Activated CD8-positive, alpha-beta T cell treated with anti-CD3 and anti-CD28 coated beads for 36 hours (primary cell): ENCODE measurements at places on chromosomes 1 and 21. TPM values are rescaled to one million over a fixed set of nuclear protein-coding genes. Genes with fewer than 3 reads are reported as not detected.

MKNK1 gene
- 35.5 TPM for total RNA-seq

SUMO3 gene
- total RNA-seq: 69.8 TPM

GPR161 gene
- total RNA-seq: 0.20 TPM

XPR1 gene
- 14.4 TPM for total RNA-seq

C4BPA gene
- total RNA-seq: not detected

PDC gene
- not detected for total RNA-seq

DNA sequence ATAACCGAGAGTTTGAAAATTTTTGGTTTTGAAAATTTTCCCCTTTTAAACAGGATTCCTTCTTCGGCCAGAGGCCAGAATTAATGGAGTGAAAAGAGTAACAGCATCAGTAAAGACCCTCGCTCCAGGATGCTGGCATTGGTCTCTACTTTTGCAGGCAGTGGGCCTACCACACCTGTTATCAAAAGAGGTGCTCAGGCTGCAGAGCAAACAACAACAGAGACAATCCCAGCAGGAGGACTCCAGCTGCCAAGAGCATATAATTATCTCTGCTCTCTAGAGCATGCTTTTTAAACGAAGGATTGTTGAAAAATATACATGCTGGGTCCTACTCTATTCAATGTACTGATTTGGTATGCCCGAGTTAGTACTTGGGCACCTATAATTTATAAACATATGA is 1048.5 kb downstream of the PLA2G4A start:
- DNase-seq: no peak

- no peak for DNase-seq
These were observed 37.9 kb downstream of the RGL1 start for GRCh38 chr1:183842795-183843144.

DNA sequence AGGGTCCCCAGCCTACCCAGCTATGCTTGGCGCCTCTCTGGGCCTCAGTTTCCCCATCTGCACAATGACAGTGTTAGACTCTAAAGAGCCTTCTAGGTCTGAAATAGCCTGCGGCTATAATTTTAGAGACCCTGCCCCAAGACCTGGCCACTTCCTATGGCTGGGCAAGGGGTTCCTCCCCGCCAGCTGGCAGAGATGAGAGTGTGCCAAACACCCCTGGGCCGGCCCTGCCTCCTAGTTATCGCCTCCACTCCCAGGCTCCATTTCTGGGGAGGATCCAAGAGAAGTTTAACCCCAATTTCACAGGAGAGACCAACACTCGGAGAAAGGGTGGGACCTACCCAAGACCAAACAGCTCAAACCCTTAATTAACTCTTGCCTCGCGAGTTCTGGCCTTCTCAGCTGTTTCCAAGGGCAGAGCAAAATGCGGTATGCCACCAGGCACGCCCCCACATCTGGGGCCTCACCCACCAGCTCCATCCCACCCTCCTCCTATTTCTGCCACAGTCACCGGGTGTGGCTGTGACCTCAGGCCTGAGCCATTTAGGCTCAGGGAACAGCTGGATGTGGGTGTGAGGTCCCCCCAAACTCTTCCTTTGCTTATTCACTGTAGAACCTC is 35.7 kb downstream of the TTC39A start:
- DNase-seq: no peak

GRCh38 chr1:48109390-48110013 is 112.3 kb upstream of the TRABD2B start:
- DNase-seq: no peak

DNA sequence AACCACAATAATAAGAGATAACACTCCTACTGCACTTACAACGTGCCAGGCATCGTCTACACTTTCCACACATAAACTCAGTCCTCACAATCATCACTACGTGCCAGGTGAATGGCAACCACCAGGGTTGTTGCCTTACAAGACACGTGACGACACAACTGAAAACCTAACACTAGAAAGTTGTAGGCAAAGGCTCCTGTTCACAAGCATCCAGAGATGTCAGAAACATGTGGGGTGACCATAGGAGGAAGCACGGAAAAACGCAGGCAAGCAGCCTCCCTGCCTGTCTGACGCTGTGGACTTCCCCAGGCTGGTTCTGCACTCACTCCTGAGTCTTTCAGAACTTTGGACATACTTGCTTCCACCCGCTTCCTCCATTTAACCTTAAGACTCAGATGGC is 7.0 kb downstream of the CAPZB start:
- no peak for DNase-seq

- peak; percentile 19 for DNase-seq
These were observed 1.6 kb downstream of the TP53BP2 start for GRCh38 chr1:223843934-223844786.

DNA sequence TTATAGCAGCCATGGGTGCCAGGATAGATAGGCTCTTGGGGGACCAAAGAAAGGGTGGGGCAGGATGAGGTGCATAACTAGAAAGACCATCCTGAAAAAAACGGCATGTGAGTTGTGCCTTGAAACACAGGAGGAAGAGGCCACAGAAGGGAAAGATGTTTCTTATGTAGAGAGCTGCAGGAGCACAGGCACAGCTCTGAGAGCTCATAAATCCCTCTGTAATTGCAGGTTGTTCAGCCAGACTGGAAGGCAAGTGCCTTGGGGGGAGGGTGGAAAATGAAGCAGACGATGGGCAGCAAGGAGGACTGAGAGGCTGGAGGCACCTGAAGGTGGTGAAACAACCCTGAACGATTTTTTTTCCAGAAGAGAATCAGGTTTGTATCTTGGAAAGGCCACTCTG is 170.7 kb downstream of the NR5A2 start:
- DNase-seq: no peak

DNA sequence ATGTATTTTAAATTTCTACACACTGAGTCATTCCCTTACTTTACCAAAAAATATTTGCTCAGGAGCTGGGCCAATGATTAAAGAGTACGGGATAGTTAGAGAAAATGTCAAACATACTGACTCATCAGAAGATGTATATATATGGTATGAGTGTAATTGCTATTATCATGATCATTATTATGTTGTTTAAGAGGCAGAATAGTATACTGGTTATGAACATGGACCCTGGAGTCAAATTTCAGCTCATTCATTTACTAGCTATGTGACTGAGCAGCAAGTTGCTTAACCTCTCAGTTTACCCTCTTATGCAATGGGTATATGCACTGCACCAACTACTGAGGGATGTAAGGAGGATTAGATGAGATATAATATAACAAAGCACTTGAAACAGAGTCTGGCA is 41.2 kb upstream of the USH2A start:
- no peak for DNase-seq

DNA sequence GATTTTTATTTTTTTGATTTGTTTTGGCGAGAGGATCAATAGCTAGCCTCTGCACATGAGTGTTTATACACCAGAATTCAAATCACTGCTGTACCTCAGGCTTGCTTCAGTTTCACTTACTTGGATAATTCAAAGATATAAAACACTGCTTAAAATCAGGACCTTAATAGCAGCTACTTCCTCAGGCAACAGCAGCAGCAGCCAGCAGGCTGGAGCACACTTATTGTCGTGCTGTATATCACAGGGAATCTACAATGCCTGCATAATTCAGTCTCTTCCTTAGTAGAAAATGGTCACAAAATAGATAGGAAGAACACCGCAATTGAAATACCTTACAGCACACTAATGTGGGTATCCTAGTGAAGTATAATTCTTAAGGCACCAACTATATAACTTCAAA is 497.3 kb downstream of the NEGR1 start:
- no peak for DNase-seq

GRCh38 chr21:34795548-34796180 is 126.9 kb downstream of the CLIC6 start:
- no peak for DNase-seq

GRCh38 chr1:182786995-182787324 is 2.6 kb upstream of the NPL start:
- DNase-seq: no peak

DNA sequence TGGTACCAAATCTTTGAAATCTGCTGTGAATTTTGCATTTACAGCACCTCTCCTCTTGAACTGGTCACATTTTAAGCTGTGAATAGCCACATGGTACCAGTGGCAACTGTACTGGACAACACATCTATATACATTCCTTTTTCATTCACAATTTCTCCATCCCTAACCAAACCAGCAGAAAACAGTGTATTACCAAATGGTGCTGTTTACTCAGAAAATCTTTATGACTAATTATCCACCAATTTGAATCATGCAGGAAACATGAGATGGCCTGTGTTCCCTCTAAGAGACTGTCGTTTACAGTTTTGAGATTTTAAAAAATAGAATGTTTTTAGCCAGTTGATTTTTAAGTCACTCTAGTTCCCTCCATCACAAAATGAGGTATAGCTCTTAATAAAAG is 17.6 kb upstream of the CCT8 start:
- DNase-seq: no peak

DNA sequence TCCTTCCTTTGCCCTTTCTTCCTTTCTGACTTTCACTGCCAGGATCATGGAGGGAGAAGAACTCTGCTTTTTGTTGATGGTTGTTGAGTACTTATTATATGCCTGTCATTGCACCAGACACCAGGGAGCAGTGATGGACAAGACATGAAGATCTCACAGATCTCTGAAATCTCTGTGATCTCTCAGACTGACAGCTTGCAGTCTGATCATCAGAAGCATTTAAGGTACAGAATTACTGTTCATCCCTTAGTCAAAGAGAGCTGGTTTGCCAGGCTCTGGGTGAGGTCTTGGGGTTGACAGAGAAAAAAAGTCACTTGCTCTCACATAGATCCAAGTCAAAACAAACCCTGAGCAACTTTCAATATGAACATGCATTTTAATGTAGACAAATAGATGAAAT is 299.5 kb upstream of the FMN2 start:
- no peak for DNase-seq

- DNase-seq: no peak
These were observed 72.0 kb upstream of the CLDN14 start for GRCh38 chr21:36551731-36552433.
